Suprapubic skin (tissue), 4 donors: ENCODE measurements at places on chromosomes 4 and X. TPM values are rescaled to one million over a fixed set of nuclear protein-coding genes. Genes with fewer than 3 reads are reported as not detected.

PWWP3B gene
- total RNA-seq: 0.94 TPM

SYN1 gene
- total RNA-seq: 0.34 TPM

BEND2 gene
- total RNA-seq: not detected

DNA sequence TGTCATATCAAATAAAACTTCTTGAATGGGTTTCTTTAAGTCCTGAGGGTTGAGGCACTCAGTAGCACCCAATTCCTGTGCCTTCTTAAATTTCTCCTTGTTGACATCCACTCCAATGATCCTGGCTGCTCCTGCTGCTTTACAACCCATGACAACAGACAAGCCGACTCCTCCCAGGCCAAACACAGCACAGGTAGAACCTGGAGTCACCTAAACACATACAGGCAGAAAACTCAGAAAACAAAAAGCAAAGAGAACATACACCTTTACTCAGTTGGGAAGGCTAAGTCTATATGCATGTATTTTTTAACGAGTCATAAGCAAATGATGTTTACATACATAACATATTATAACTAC is 10.3 kb downstream of the ADH6 start:
- no peak for DNase-seq

GRCh38 chrX:124665621-124666400 is 319.4 kb downstream of the SH2D1A start:
- DNase-seq: no peak

GRCh38 chr4:146159384-146160058 is 16.0 kb upstream of the LSM6 start:
- DNase-seq: no peak

GRCh38 chr4:53847965-53848364 is 216.4 kb downstream of the CHIC2 start:
- no peak for DNase-seq

DNA sequence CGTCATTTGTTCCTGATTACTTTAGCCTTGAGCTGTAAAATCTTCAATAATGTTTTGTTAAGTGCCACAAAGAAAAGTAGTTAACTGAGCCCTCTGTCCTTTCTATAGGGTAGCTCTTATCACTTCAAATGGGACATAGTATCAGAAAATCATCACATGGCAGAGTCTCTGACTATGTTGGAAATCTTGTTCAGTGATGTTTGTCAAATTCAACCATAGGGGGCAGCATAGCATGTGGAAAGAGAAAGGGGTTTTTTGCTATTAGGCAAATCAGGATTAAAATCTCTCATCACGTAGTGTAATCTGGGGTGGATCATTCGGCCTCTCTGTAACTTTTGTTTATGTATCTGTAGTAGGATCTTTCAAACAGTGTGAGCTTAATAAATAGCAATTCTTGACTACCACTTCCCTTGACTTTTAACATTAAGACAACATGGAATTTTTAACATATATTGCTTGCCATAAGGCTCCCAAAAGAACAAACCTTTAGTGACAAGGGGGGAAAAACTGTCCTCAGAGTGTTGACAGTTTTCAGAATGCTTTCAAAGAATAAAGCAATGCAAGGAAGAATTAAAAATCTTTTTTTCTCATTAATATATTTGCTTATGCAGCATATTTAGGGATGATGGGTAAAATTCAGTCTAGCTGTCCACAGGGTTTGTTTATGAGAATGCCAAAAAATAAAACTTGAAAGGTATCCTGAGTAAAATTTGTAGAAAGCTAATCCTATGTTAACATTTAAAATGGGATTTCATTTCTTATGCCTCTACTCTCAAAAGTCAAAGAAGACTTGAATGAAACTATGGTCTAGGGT is 127.2 kb downstream of the FBXW7 start:
- no peak for DNase-seq

GRCh38 chr4:101037249-101037648 is 310.1 kb downstream of the PPP3CA start:
- no peak for DNase-seq

DNA sequence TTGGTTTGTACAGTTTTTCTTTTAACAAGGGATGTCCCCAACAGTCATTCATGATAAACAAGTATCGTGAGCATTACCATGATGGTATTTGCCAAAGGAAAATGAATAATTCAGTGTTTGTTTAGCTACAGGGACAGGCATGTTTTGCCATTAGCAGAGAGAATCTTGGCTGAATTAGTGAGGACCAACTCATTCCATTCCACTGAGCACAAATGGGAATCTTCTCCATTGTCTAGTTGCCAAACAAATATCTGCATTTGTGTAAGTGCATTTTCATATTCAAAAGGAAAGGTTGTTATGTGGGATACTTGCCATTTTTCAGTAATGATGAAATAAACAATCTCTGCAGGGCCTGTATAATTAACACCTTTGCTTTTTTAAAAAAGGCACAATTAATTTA is 1762.6 kb downstream of the RPA4 start:
- no peak for DNase-seq

- no peak for DNase-seq
These were observed 168.5 kb upstream of the MXRA5 start for GRCh38 chrX:3514996-3515395.

DNA sequence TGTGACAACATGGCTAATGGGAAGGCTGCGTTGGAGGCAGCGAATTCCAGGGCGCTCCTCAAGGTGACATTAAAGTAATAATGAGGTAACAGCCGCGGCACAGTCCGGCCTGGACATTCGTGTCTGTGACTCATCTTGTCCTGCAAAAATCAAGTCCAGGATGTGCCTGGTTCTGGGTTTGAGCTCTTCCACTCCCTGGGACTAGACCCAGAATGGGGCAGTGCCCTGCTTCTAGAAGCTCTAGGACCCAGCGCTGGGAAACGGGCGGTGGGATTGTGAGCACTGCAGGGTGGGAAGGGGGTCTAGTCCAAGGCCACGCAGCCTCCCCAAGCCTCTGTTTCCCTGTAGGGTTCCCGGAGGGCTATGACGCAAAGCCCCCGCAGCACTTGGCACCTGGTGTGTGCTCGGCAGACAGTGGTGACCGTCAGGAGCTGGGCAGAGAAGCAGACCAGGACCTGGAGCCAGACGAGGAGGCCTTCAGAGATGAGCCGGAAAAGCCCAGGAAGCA is 34.9 kb downstream of the HMX1 start:
- peak; percentile 38 for DNase-seq

DNA sequence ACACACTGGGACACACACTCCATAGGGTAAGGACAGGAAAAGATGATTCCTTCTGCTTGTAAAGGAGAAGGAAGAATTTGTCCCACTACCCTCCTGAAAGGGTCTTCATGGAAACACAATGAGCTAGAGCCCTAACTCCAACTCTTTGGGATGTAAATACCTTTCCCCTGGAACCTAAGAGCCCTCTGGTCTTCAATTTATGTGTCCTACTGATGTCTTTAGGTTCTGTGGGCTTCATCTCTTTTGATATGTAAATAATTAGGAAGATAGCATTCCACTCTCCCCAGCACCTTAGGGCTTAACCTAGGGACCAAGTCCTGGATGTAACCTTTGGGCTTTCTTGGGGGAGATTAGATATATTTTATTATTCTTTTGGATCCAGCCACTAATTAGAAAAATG is 38.3 kb downstream of the PF4 start:
- no peak for DNase-seq

DNA sequence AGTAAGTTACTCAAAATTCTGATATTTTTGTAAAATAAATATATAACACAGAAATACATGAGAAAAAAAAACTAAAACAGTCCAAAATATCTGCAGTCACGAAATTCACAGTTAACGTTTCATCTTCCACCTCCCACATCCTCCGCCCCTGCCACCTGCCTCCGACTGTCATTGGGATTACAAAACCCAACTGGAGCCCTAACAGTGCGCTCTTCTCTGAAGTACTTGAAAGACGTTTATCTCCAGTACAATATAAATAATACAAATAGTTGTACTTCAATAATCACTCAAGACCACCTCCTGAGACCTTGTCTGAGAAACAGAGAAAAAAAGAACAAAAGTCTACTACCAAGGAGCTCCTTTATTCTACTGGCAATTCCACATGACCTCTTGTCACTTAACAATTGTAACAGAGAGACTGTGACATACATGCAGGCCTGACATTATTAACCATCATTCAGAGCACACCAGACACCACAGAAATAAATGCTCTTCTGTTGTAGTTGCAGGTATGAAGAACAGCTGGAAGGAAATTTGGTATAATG is 280.6 kb downstream of the PPP3CA start:
- no peak for DNase-seq

- no peak for DNase-seq
These were observed 262.6 kb downstream of the ADGRL3 start for GRCh38 chr4:61462451-61463326.

DNA sequence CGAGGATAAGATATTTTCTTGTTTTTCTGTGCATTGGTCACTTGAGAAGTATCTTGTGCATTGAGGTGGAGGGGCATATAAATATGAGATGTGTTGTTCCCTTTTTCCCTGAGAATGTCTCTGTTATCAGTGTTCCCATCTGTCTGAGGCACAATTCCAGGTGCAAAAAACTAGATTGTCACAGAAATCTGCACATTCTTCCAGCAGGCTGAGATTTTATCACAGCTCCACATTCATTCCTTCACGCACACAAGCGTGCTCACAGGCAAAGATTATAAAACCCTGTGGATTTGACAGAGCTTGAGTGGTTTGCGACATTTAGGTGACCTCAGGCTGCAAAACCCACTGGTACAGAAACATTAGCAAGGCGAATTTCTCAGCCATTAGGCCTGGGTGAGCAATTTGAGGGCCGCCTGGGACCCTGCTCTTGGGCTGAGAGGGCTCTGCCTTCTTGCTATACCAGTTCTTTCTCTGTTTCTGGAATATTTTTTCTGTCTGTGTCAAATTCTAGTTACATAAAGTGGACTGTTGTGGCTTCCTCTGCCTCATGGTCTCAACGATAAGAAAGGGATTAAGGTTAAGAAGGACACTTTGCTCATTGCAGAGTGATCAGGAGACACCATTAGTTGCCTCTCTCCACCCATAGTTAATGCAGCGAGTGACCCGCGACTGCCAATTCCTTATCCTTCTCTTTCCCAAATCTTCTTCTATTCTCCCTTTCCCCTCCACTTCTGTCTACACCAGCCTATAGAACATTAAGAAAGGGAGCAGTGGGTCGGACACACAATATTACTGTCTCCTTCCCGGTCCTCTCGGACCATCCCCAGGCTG is 86.7 kb upstream of the C1QTNF7 start:
- DNase-seq: no peak

DNA sequence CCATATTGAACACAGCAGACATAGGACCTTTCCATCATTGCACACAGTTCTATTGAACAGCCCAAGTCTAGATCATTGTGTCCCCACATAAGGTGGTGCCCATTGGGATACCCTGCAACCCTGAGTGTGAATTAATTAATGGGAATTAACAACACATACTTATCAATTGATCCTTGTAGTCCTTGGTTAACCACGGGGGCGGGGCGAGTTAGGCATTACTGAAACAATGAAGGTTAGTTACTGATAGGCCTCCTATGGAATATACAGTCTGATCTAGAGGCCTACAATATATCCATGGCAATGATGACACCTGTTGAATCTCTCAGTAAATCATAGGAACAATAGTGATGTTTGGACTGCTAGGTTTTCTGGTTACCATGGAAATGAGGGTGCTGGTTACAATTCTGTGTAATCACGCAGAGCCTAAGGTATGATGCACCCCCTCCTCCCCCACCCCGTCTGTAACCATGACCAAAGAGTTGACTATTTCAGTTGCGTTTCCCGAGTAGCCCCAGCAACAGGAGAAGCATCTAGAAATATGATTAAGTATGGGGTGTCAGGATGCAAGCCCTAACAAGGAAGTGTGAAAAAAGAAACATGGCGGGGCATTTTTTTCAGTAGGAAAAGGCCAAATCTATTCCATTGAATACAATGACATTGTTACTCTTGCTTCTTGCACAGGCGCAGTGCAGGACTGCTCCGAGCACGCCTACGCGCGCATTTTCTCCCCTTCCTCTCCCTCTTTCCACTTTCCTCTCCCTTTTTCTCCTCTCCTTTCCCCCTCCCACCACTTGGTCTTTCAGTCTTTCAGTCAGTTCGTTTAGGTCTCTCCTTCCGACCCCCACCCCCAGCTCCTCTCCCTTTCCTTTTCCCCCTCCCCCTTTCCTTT is 677 bp upstream of the NONO start:
- no peak for DNase-seq

DNA sequence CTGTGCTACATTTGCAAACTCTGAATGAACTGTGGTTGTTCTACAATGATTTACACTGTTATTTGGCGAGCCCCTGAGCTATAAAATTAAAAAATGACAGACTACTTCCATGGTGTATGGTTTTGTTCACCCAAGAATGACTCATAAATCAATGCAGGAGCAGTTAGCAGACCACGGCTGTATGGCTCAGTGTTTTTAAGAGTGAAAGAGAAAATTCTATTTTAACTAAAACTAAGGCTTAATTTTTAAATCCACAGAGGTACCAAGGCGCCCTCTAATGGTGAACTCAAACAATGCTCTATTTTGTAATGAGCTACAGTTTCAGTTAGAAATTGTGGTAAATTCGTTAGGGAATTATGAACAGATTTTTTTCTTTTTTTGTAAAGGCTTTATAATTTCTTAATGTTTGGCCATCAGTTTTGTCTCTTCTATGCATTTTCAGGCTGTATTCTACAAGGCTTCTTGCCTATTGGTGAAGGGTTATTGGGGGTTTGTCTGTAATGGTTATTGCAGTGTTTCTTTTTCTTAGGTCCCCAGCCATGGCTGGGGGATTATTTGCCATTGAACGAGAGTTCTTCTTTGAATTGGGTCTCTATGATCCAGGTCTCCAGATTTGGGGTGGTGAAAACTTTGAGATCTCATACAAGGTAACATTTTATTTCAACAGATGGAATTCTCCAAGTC is 32.5 kb downstream of the HMGB2 start:
- DNase-seq: no peak

- no peak for DNase-seq
These were observed 253.5 kb upstream of the GATB start for GRCh38 chr4:152014280-152014679.

GRCh38 chrX:49951524-49952193 is 29.3 kb downstream of the CLCN5 start:
- DNase-seq: no peak

GRCh38 chr4:79182209-79182608 is 143.7 kb downstream of the NAA11 start:
- DNase-seq: no peak

GRCh38 chr4:185254434-185254833 is 45.0 kb downstream of the SNX25 start:
- DNase-seq: no peak

DNA sequence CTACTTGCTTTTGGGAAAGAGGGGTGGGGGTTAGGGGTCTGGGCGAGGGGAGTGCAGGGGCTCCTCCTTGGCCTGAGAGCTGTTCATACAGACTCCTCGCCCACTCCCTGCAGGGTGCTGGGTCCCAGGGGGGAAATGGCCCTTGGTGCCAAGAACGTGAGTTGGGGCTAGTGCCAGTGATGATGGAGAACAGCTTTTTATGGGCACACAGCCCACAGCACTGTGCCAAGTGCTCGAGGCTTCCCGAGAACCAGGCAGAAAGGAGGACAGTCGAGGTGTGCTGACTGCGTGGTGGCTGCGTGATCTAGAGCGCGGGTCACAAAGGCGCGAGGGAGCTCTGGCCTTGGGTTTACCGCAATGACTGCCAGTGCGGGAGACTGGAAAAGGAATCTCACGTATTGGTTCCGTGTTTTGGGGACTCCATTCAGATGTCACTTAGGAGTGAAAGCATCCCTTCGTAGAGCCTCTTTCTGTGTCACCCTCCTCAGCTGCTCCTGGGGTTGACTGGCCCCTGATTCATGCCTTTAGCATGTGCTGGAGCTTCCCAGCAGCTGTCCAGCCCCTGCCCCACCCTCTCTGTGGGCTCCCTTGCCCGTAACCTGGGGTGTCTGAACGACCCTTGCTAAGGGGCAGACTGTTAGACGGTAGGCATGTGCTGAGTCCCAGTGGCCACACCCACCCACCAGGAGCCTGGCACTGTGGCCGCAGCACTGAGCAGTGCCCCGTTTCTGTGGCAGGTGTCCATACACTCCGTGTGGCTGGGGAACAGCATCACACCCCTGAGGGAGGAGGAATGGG is 20.9 kb upstream of the MSANTD1 start:
- no peak for DNase-seq
